ENCODE measurements at places on chromosomes 1 and 21.

GRCh38 chr1:34831721-34832246 is 27.8 kb downstream of the SMIM12 start:
- DNase-seq: no peak

- DNase-seq: no peak
Observed at GRCh38 chr1:88922214-88922613, 30.8 kb upstream of the GTF2B start.

DNA sequence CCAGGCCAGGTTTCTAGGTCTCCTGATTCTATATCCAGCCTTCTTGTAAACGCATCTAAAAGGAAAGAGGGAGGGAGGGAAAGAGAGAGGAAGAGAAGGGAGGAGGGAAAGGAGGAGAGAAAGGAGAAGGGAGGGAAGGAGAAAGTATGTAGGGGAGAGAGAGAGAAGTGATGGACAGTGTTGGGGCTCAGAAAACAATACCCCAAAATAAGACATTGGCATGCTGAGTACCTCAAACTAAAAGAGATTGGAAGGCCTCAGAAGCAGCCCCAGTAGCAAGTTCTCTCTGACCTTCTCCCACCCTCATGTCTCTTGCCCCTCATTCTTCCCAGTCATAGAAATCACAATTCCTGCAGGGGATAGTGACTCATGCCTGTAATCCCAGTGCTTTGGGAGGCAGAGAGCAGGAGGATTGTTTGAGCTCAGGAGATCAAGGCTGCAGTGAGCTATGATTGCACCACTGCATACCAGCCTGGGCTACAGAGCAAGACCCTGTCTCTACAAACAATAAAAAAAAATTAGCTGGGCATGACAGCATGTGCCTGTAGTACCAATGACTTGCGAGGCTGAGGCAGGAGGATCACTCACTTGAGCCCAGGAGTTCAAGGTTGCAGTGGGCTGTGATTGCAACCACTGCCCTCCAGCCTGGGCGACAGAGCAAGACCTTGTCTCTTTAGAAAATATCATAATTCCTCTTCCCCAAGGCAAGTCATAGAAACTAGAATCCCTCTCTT is 51.2 kb downstream of the DNTTIP2 start:
- DNase-seq: no peak

DNA sequence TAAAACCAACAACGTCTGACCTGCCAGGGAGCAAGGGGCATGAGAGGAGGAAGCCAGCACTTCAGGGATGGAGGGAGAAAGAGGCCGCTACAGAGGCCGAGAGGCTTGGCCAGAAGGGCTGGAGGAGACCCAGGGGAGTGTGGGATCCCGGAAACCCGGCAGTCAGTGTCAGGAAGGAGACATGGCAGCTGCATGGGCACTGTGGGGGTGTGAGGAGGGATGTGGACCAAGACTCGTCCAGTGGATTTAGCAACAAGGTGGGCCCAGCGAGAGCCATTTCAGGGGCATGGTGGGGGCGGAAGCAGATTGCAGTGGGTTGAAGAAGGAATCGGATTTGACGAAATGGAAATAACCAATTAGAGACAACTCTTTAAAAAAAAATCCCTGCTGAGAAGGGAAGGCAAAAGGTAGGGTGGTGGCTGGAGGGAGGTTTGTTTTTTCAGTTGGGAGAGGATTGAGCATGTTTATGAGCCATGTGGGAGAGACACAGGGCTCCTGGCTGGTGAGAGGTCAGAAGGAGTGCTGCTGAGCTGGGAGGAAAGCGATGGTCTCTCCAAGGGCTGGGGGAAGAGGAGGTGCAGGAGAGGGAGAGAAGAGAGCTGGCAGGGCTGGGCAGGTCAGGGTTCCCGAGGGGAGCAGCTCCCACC is 4.4 kb downstream of the B4GALT2 start:
- DNase-seq: no peak

DNA sequence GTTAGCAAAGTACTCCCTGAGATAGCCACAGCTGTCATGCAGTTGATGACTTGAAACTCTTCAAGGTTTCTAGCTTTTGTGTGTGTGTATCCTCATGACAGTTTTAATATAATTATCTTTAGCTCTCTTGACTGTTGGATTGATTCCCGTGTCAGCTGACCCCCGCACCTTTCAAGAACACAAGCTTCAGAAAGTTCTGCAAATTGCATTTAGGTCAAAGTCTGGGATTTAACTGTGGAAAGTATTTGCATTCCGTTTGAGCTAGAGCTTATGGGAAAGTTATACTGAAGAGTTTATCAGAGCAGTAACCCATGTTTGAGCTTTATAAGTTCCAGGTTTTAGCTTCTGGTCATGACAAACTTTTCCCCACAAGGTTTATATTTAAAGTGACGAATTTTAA is 380.1 kb upstream of the CHRM3 start:
- no peak for DNase-seq
